G401 (cell line): ENCODE measurements at places on chromosomes 11 and 22.

- peak; percentile 74 for DNase-seq
Measured at GRCh38 chr22:17492247-17492646, 71.1 kb upstream of the SLC25A18 start.

- DNase-seq: peak; percentile 59
Measured at GRCh38 chr11:47215366-47215910, 664 bp downstream of the DDB2 start.

- no peak for DNase-seq
Measured at GRCh38 chr11:19845626-19846025, 133.0 kb downstream of the NAV2 start.

DNA sequence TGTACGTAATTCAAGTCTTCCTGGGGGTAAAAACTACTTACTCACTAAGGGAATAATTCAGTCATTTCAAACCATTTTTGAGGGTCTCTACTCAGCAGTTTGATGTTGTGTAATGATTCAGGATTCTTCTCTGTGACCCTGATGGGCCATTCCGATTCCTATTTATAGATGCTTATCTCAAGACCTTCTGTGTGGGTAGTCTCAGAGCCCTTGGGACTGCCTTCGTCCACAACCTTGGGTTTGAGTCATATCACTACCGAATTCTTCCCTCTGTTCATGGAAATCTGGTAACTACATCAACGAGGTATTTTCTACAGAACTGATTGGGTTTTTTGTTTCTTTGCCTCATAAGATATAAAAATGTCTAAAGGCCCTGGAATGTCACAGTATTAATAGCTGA is 14.3 kb upstream of the CBX6 start:
- DNase-seq: no peak

- DNase-seq: no peak
Measured at GRCh38 chr11:43508511-43508918, 149.8 kb downstream of the TTC17 start.

DNA sequence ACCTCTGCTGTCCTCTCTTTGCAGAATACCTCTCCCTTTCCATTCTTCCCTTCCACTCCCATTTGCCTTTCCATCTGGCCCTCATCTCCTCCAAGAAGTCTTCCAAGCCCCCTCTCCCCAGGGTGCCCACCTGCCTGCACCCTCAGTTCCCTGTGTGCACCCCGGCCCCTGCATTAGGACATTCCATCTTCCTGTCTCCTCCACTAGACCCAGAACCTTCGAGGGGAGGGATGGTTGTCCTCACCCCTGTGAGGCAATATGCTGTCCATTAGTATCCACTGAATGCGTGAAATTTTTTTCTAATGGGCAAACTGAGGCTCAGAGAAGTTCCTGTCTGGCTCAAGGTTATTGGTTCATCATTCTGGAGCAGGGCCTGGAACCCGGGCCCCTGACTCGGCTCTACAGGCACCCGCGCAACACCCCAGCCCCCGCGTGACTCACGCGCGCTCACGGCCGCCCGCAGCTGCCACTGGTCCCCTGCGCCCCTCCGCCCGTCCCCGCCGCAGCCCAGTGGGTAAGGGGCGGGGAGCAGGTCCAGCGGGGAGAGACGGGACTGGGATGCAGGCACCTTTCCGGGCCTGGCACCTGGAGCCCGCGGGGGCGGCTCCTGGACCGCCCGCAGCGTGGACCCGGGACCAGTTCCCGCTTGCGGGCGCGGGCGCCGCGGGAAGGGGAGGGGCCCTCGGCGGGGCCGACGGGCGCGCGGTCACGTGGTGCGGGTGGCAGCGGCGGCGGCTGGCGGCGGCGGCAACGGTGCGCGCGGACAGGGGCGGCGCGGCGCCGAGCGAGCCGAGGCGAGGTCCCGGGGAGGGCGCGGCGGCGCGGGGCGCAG is 7.0 kb downstream of the SEPTIN3 start:
- DNase-seq: peak; percentile 60

DNA sequence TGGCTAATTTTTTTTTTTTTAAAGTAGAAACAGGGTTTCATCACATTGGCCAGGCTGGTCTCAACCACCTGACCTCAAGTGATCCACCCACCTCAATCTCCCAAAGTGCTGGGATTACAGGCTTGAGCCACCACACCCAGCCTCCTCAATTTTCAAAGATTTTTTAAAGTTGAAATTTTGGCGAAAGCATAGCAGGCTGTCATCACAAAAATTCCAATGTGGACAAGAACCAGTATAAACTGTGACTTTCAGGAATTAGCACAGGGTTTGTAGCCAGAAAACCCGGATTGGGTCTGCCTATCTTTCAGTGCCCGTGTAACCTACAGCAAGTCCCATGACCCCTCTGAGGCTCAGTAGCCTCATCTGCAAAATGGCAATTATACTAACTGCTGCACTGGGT is 80.2 kb downstream of the SGSM3 start:
- DNase-seq: no peak

DNA sequence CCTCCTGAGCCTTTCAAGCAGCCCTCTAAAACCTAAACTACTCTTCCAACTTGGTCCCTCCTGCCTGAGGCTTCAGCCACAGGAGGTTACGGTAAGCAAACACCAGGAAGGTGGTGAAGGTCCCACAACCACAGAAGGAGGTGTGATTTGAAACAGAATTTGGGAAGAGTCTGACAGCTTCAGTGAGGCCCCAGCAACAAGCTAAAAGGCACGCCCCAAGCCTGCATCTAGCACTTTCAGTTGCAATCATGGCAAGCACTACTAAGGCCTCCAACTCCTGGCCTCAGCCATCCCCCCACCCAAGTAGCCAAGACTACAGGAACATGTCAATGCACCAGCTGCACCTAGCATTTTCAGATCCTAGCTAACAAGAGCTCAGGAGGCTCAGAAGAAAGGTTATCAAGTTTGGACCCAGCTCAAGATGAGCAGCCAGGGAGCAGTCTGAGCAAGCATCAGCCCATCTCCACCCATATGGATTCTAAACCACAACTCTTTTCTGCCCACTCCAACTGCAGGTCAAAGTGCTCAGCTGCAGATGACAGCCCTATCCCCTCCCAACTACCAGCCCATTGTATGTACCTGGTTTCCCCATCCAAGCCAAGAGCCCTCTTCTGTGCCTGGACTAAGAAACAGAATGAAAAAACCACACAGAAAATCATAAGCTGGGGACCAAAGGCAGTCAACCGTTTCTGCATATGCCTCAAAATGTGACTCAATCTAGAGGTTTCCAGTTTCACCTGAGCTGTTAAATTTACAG is 10.4 kb upstream of the AHNAK start:
- no peak for DNase-seq

GRCh38 chr11:78733031-78733430 is 158.4 kb upstream of the NARS2 start:
- DNase-seq: no peak

DNA sequence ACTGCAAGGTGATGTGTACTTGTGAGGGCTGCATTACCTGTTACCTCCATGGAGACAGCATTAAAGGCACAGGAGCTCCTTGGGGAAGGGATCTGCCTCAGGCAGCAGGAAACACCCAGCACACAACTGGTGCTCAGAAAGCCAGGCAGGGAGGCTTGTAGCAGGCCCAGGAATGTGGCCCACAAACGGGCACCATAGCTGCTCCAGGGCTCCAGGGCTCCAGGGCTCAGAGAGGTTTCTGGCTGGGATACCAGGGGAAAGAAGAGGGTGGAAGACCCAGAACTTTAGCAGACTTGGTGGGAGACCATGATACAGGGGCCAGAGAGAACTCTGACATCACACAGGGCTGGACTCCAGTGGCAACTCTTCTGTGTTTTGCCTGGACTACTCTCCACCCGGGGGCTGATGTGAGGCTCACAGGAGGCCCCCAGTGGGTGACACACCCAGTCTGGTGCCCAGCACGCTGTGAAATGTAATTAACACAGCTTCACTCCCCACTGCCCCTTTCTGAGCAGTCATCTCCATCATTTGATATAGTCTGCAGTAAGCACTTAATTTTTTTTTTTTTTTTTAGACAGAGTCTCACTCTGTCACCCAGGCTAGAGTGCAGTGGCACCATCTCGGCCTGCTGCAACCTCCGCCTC is 14.7 kb upstream of the SULT4A1 start:
- DNase-seq: no peak

DNA sequence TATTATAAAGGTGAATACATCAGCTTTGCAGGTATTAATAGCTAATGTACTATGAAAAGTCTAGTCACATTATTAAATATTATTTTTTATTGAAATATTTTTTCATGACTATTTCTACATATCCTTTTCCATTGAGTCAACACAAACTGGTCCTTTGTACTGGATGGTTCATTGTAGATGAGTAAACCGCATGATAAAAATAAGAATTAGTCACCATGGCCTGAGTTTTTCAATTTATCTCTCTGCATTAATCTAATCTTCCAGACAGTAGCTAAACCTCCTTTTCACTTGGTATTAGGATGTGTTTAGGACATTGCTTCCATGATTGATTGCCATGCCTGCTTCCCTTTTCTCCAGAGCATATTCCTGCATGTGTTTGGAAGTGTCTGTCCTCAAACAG is 439.4 kb upstream of the ARHGAP42 start:
- DNase-seq: no peak
